Activated T-helper 1 cell treated with Interleukin-2 at 50 U/mL for 16 hours (primary cell): ENCODE measurements at places on chromosomes 7 and 10.

DNA sequence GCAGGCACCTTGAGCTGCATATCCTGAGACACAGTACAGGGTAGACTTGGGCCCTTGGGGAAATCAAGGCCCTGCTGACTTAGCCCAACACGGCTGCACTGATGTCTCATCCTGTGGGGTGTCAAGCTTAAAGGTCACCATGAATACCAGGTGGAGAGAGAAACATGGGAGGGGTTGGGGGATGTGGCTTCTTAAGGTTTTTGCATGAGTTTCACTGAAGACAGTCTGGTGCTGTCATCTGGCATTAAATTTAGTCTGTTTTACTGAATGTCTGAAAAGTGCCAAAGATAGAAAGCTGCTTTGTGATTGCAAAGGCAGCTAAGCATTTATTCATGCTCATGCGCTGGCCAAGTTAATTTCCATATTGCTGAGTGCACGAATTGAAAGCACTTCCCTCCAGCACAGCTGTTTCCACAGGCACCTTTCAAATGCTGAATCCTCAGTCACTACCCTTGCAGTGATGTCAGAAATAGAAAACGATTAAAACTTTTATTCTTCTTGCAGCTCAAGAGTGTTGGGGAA lies 102.1 kb downstream of the OSBPL3 start:
- no peak for DNase-seq

GRCh38 chr10:83957168-83957947 lies 182.0 kb upstream of the GHITM start:
- DNase-seq: no peak

DNA sequence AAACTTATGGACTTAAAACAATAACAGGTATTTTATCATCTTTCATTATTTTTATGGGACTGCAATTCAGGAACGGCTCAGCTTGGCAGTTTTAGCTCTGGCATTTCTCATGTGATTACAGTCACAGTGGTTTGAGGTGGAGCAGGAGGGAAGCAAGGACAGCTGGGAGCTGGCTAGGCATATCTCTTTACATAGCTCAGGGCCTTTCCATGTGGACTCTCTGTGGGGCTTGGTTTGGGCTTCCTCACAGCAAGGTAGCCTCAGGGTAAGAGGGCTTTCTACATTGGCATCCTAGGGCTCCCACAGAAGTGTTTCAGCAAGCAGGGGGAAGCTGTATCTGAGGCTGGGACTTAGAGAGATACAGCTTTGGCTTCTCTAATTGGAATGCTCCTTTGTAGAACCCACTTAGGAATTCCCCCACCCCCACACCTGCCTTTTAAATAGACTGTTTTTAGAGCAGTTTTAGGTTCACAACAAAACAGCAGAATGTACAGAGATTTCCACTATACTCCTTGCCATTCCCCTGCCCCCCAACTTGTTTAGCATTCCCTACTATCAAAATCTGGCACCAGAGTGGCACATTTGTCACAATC lies 26.6 kb upstream of the SDHAF3 start:
- DNase-seq: no peak

GRCh38 chr7:80313716-80314115 lies 179.1 kb downstream of the GNAI1 start:
- no peak for DNase-seq

DNA sequence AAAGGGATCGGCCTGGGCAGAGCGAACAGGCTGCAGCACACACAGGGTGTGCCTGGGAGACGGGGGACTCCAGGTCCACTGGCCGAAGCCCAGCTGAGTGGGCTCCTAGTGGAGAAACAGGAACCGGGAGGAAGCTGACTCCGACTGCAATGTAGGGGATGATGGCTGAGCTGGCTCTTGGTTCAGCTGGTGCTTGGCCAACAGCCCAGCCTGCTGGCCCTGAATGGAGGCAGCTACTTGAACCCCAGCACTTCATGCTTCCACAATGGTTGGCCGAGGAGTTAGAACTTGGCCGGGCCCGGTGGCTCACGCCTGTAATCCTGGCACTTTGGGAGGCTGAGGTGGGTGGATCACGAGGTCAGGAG lies 27.0 kb upstream of the FRAT2 start:
- DNase-seq: no peak

- no peak for DNase-seq
Measured at GRCh38 chr10:69801094-69801433, 642 bp upstream of the COL13A1 start.

DNA sequence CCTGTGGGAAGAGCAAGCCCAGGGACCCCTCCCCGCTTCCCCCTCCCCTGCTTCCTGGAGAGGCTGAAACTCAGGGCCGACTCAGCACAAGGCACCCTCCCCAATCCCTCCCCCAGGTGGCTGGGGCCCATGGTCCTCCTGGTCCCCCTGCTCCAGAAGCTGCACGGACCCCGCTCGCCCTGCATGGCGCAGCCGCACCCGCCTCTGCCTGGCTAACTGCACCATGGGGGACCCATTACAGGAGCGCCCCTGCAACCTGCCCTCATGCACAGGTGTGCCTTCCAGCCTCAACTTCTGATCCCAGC lies 19.7 kb upstream of the ZNF862 start:
- no peak for DNase-seq

DNA sequence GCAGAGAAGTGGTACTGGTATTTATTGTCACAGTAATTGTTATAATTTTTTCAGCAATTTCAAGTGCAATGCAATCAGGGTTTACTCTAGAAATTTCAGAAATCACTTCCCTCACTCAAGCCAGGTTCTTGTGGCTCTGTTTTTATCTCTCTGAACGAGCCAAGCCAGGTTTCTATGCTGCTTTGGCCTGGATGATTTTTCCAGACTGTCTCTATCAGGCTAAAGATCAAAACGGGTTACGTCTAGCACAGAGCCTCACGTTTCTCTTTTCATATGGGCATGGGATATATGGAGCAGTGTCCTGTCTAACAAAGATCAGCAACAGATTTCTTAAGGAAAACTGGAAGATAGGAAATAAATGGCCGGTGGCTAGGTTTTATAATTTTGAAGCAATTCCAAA lies 1105.3 kb downstream of the NRG3 start:
- no peak for DNase-seq

DNA sequence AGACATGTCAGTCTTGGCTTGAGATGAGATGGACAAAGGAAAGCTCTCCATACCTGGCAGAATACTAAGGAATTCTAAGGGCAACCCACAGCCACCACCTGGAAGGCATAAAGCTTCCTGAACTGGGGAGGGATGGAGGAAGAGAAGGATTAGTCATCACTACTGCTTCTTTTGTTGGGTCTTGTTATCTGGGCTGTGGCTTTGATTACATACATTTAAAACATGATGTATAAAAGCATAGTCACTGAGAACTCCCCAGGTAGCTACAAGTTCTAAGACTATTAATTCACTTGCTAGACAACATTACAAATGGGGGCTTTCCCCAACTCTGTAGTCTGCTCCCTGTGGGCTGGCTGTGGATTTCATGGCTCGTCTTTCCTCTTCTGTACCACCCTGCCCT lies 58.2 kb downstream of the RBM33 start:
- no peak for DNase-seq

- DNase-seq: no peak
Measured at GRCh38 chr7:37493123-37493522, 44.5 kb upstream of the ELMO1 start.

GRCh38 chr7:91636129-91636724 lies 244.3 kb downstream of the MTERF1 start:
- DNase-seq: no peak

DNA sequence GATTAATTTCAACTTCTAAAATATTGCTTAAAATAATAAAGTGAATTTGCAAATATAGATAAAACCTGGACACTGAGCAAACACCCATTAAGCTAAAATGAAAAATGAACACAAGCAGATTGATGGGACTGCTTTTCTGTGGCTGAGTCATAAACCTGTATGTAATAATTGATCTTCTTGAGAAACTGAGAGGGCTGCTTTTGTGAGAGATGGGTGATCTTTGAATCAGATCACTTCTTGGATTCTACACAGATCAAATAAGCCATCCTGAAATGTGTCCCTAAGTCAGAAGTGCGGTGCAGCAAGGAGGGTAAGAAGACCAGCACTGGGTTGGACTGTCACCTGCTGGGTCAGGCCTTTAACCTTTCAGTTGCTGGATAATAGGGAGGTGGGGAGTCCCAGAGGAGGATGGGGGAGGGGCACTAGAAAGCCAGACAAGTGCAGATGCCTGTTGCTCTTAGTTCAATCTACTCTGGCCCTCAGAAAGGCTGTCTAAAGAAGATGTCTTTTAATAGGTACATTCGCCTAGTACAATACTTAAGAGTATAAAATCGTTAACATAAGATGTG lies 178.2 kb upstream of the NAMPT start:
- no peak for DNase-seq

- DNase-seq: no peak
Measured at GRCh38 chr7:44568771-44569560, 4.7 kb downstream of the DDX56 start.

DNA sequence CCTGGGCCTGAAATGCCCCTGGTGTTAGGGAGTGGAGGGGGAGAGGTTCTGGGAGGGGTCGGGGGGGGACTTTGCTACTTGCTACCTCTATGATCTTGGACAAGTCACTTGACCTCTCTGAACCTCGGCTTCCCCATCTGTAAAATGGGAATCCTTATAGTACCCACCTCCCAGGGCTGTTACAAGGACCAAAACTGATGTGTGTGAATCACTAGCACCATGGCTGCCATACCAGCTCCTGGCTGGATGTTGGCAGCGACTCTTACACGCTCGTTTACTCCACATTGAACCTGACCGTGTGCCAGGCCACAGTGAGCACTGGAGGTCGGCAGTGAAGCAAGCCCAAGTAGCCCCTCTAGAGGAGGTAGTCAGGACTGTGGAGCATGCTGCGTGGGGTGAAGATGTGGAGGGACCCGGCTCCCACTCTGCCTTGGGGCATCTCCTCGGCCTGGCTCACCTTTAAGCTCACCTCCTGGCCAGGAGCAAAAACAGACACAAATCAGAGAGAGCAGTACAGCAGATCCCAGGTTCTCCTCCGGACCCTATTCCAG lies 28.9 kb downstream of the PPIF start:
- DNase-seq: no peak

DNA sequence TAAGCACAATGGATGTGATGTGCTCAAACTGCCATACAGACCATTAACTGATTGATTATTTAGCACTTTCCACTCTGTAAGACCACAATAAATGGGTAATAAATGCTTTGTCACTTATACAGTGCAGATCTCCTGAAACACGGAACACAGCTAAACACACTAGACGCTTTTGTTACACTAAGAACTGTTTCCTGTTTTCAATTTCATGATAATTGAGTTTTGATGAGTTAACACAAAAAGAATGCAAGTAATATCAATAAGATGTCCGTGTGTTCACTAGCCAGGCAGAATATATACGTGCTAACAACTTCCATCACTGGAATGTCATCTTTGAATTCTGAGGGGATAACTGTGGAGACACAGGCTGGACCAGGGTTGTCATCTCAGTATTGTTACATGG lies 178.8 kb downstream of the SKAP2 start:
- no peak for DNase-seq

- no peak for DNase-seq
Measured at GRCh38 chr7:76121044-76121443, 73.1 kb downstream of the MDH2 start.

- no peak for DNase-seq
Measured at GRCh38 chr10:63684257-63684936, 163.2 kb downstream of the REEP3 start.

DNA sequence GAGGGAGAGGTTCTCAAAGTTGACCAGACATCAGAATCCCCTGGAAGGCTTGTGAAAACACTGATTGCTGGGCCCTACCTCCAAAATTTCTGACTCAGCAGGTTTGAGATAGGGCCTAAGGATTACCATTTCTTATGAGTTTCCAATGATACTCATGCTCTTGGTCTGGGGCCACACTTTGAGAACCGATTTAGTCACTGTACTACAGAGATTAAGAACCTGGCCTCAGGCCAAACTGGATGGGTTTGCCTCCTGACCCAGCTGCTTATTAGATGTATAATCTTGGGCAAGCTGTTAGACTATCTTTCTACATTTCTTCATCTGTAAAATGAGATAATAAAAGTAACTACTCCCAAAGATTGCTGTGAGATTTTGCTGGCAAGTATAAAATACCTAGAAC lies 77.1 kb upstream of the SCIN start:
- no peak for DNase-seq

DNA sequence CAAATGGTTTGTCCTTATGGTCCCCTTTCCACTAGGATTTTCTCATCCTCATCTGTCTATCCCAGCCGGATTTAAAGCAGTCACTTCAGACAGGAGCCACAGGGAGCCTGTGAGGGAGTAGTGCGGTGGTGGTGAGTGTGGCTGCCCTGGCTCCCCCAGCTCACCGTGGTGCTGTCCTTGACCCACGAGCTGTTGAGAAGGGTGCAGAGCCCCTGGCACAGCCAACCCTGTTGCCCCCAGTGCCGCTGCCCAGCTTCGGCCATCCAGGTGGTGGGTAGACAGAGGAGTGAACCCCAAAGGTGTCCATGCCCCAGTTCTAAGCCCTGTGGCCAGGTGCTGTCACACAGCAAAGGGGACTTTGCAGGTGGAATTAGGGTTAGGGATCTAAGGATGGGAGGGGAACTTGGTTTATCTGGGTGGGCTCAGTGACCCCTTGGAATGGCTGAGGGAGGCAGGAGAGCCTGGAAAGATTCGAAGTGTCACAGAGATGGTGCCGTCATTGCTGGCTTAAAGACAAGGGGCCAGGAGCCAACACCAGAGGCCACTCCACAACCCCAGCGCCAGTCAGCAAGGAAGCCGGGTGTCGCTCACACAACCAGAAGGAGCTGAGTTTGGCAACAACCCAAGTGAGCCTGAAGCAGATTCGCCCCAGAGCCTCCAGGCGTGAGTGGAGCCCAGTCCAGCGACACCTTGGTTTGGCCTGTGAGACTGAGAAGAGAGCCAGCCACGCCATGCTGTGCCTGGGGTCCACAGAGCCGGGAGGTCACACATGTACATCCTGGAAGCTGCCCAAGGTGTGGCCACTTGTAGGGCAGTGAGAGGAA lies 142.4 kb downstream of the ADCY1 start:
- DNase-seq: no peak

- no peak for DNase-seq
Measured at GRCh38 chr7:129006636-129007414, 48.1 kb downstream of the TNPO3 start.

- no peak for DNase-seq
Measured at GRCh38 chr10:132817701-132818211, 31.8 kb upstream of the NKX6-2 start.

DNA sequence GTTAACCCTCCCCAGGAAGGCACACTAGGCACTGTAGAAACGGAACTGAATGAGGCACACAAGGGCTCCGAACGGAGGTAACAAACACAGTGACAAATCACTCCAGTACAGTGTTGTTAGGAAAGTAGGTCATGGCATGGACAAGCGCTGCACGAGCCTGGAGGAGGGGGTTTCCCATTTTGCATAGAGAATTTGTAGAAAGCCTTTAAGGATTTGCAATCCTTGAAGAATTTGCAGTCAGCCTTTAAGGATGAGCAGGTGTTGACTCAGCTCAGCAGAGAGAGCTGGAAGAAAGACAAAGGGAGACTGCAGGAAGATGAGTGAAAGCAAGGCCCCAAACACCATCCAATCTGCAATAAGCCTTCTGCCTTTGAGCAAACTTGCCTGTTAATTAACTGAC lies 51.1 kb upstream of the PPP1R3C start:
- no peak for DNase-seq

DNA sequence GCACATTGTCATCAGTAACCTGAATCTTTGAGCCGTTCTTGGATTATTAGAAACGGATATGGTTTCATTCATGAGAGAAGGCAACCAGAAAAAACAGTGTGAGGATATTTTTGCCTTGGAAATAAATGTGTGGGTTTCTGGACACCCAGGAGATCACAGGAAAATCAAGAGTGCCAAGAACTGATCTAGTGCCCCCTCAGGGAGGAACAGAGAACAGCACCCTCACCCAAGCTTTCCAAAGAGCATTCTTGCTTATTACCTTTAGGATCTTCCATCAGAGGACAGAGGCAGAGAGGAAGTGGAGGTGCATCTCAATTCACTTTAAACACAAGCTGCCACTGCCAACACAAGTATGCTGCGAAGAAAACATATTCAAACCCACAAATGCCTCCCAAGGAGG lies 851.5 kb upstream of the COBL start:
- no peak for DNase-seq
